ENCODE measurements at places on chromosomes 4 and X.

DNA sequence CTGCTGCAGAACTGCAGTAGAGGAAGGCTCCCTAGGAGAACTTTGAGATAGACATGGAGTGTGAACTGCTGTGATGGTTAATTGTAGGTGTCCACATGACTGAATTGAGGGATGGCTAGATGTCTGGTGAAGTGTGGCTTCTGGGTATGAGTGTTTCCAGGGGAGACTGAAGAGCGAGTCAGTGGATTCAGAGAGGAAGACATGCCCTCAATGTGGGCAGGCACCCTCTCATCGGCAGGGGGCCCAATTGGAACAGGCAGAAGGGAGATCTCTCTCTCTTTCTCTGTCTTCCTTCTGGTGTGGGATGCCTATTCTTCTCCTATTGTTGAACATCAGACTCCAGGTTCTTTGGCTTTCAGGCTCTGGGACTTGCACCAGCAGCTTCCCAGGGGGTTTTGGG, 304.7 kb upstream of the GATB start:
- DNase-seq: no peak

DNA sequence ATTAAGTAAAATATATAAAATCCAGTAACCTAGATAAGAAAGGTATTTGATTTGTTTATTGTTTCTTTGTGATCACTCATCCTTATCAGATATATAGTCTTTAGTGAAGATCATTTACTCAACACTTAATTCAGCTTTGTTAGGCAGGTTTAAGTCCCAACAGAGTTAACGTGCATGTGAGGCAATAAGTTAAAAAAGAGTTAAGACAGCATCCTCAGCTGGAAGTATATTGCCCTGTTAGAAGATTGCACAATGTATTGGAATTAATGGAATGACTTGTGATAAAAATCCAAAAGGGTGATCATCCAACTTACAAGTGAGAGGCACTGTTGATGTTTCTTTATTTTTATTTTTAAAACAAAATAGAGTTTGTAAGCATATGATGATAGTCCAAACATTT, 1162.1 kb downstream of the RAPGEF2 start:
- DNase-seq: no peak

GRCh38 chr4:138181287-138181686, 60.9 kb downstream of the SLC7A11 start:
- DNase-seq: no peak

DNA sequence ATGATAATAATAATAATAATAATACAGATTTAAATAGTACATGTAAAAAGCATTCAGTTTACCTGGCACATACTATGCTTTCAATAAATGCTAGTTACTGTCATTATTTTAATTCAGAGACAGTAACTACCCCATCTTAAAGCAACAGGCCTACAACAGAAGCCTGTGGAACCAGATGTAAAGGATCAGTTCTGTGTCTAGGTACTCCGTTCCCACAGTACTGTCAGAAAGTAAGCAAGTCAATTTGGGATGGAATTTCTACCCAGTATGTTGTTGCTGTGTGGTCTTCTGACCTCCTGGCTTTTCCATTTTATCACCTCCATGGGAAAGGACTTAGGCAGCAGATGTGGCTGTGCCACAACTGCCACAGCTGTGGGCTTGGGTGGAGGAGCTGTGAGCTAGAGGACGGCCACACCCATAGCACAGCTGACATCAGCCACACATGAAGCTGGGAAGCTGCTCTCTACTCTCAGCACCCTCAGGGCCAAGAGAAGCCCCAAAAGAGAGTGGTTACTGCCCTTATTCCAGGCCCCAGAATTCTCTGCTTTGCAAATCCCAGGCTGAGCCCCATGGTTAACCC, 102.8 kb downstream of the CBR4 start:
- no peak for DNase-seq

All from DMS 273 treated with DMSO at 0.1 percent for 48 hours (cell line).